NCI-H1930 (cell line): ENCODE measurements at places on chromosomes 5 and 9.

DNA sequence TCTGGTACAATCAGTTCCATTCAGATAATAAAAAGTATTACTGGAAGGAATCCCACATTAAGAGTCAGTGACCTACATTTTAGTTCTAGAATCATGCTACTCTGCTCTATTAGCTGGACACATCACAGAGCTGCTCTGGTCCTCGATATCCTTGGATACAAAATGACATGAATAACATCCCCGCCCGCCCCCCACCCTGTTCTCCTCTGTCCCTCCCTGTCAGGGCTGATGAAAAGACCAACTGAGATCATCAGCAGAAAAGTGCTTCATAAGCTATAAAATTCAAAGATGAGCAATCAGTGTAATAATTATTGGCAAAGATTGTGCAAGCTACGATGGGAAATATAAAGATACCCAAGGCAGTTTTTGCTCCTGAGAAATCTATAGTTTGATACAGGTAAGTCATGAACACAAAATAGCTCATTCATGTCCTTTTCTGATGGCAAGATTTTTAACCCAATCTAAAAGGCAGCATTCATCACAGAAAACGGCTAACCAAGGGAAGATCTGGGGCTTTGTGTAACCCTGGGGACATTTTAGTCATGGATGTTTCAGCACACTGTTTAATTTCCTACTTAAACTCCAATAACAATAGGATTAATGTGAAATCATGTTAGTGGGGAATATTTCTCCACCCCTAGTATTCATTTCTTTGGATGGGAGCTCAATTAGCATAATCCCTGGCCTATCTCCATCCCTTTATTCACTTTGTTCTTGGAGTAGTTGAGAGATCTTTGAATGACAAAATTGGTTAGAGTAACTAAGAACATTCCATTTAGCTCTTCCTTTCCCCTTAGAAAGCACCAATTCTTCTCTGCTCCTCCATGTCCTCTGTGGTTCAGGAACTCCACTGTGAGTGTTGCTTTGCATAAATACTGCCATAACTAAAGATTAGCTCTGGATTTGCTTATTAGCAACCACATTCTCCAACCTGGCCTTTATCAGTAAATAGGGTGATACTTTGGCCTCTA lies 459.4 kb upstream of the GRIA1 start:
- no peak for DNase-seq

DNA sequence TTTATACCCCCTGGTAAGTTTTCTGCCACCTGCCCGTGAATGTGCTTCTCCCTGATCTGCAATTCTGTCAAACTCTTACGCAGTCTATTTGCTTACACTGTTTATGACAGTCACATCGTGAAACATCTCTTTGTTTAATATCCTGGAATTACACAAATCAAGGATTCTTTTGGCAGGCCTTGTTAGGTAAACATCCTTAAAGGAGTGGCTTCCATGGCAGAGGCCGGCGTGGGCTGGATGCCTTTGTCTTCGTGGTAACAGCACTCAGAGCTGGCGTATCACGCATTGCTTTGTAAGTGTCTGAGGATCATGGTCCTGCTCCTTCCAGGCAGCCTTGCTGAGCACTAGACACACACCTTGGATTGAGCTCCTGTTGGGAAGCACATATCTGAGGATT lies 145.7 kb downstream of the IRX1 start:
- no peak for DNase-seq

GRCh38 chr5:88887342-88887741 lies 4.4 kb upstream of the MEF2C start:
- no peak for DNase-seq

- peak; percentile 98 for DNase-seq
Observed at GRCh38 chr5:34838785-34839714, at the start of gene TTC23L. TSS of gene TTC23L (plus strand) at chr5:34839164. CDS start at chr5:34840672, 1,508 bp downstream.

- no peak for DNase-seq
Observed at GRCh38 chr5:82405618-82406204, 127.6 kb upstream of the RPS23 start.

DNA sequence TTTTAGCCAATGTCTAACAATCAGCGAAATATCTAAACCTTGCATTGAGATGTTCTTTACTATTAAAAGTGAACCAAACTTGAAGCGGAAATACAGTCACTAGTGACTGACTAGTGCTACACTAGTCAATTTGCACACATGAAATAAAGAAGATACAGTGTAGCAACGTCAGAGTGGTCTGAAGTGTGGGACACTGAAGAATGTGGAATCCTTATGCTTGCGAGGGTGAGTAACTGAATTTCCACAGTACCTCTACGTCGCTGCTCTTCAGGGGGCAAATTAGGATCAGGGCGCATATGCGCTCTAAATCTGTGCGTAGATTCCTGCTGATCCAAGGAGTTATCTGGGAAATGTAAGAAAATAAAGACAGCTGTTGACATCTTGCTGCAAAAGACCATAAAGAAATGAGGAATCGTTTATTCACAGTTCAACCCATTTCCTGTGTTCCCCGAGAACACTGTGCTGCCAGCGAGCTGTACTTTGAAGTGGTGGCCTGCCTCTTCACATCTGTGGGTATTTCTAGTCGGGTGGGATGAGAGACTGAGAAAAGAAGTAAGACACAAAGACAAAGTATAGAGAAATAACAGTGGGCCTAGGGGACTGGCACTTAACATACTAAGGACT lies 39.8 kb upstream of the FLT4 start:
- no peak for DNase-seq

DNA sequence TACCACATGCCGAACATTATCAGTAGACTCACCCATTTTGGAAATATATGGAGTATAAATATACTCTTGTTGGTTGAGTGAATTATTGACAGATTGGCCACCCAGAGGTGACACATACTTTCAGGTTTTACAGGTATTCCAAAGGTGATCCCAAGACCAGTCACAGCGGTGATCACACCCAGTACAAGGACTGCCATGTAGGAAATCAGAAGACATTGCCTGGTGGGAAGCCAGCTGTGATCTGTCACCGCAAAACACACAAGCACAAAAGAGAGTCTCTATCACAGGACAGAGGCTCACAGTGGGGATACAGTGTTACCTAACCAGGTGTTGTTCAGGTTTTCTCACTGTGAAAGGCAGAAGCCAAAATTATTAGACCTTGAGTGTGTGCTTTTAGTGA lies 15.8 kb downstream of the BTF3 start:
- DNase-seq = no peak

DNA sequence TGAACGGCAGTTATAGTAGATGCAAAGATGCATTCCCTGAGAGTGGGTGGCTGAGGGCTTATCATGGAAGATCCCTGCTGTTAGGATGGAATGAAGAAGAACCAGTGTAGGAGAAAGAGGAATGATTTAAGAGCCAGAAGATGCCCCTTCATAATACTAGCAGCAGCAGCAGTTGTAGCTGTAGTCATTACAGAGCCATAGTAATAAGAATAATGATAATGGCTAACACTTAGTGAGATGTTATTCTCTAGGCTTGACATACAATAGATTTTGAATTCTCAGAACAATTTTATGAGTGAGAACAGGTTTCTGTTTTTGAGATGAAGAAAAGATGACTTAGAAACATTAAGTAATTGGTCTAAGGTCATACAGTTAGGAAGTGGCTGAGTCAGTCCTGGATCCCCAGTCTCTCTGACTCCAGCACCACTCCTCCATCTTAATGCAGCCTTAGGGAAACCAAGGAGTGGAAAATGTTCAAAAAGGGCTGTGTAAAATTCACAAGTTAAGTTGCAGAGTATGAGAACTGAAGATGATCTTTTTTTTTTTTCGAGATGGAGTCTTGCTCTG lies 459.4 kb upstream of the SGCD start:
- DNase-seq = no peak

DNA sequence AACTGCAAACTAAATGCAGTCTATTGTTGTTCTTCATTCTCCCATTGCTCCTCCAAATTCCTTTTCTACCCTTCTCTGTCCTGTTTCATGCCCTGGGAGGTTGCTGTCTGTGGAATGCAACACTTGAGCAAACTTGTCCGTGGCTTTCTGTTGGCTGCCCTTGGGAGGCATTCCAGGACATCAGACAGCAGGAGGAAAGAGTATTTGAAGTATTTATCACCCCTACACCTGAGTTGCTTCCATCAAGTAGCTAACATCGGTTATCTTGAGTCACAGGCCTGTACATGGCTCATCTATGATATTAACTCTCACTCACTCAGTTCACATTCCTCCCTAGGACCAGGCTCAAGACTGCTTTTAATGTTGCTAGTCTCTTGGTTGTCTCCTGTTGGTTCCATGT lies 803.4 kb upstream of the CDH6 start:
- DNase-seq = no peak

DNA sequence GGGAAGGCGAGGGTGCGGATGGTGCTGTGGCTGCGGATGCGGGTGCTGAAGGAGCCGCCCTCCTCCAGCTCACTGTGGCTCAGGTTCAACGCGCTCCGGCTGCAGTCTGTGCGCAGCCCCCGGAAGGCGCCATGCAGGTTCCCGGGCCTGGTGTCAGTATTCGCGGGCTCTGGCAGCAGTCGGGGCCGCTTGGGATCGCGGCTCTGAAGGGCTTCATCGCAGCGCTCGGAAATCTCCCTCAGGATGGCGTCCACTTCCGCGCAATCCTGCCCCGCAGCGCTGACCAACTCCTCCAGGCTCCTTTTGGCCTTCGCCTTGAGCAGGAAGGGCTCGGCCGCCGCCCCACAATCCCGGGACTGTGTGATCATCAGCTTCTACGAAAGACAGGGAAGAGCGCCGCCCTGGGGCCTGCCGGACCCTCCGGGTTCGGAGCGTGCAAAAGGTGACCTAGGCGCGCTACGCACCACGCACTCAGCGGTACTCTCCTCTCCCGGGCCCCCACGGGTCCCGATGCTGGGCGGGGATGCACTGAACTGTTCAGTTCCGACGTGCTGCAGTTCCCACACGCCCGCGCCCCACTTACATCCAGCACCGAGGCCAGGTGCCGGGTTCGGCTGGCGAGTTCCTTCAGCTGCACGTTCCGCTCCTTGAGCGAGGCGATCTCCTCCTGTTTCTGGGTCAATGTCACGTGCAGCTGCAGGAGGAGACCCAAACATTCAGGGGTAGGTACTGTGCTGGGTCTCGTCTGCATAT lies 6.5 kb downstream of the MCIDAS start:
- DNase-seq = no peak

- no peak for DNase-seq
Observed at GRCh38 chr9:16664211-16664610, 206.3 kb downstream of the BNC2 start.

DNA sequence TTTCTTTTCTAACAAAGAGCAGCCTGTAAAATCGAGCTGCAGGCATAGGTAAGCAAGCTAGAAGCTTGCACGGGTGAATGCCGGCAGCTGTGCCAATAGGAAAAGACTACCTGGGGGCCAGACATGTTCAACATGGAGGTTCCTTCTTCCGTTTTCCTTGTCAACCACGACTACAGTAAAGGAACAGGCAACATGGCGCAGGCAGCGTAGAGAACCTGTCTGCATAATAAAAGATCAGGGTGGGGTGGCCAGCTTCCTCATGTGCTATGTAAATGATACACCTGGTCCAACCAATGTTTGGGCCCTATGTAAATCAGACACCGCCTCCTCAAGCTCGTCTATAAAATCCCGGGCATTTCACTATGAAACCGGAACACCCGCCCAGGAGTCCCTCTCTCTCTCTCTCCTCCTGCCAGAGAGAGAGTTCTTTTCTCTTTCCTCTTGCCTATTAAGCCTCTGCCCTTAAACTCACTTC lies 103.8 kb upstream of the LIFR start:
- DNase-seq = peak; percentile 93

DNA sequence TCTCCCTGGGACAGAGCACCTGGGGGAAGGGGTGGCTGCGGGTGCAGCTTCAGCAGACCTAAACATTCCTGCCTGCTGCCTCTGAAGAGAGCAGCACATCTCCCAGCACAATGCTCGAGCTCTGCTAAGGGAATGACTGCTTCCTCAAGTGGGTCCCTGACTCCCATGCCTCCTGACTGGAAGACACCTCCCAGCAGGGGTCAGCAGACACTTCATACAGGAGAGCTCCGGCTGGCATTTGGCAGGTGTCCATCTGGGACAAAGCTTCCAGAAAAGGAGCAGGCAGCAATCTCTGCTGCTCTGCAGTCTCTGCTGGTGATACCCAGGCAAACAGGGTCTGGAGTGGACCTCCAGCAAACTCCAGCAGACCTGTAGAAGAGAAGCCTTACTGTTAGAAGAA lies 77.2 kb downstream of the SLCO6A1 start:
- DNase-seq = no peak

GRCh38 chr5:159273923-159274322 lies 10.8 kb downstream of the UBLCP1 start:
- no peak for DNase-seq

- no peak for DNase-seq
Observed at GRCh38 chr9:106921341-106921899, 58.5 kb downstream of the ZNF462 start.

DNA sequence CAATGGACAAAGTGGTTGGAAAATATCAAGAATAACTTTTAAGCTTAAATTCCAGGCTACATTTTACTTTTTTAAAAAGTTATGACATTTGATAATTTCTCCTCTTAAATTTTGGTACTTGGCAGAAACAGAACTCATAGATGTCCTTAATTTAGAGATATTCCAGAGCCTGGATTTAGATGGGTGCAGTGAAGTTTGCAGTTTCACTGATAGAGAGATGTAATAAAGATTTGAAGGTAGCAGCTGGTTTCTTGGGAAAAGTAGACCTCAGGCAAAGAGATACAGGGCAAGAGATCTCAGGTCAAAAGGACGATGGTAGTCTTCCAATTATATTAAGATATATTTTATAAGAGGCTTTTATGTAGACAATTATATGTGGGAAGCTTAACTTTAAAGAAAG lies 134.6 kb downstream of the ISL1 start:
- DNase-seq = no peak
